ENCODE measurements at places on chromosomes 4 and X. TPM values are rescaled to one million over a fixed set of nuclear protein-coding genes. Genes with fewer than 3 reads are reported as not detected.

Gene PWWP3B
- not detected for polyA plus RNA-seq

DNA sequence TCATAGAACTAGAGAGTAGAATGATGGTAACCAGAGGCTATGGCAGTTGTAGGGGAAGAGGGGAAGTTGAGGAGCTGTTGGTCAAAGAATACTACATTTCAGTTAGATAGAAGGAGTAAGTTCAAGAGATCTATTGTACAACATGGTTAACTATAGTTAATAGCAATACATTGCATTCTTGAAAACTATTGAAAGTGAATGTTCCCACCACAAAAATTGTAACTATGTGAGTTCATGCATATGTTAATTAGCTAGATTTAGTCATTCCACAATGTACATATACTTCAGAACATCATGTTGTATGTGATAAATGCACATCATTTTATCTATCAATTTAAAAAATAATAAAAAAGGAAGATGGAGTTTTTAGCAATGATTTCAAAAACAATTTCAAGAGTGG lies 125.3 kb upstream of the IL15 start:
- no peak for DNase-seq
- no peak overlapping the region for H3K4me3 ChIP-seq
- H3K4me1 ChIP-seq = no peaks in the 10 kb centered on the region
- H3K27me3 ChIP-seq = no peaks in the 10 kb centered on the region
- no peaks in the 10 kb centered on the region for H3K36me3 ChIP-seq

Gene CT47B1
- not detected for polyA plus RNA-seq

- DNase-seq = peak; percentile 29
- no peaks in the 10 kb centered on the region for H3K36me3 ChIP-seq
- no peaks in the 10 kb centered on the region for H3K27me3 ChIP-seq
Observed at GRCh38 chr4:18568600-18568999, 547.0 kb upstream of the LCORL start.

Gene FABP2
- polyA plus RNA-seq = 1,244 TPM

Gene TMEM154
- 3.8 TPM for polyA plus RNA-seq

All from small intestine (tissue), 16 donors.